Activated T-cell treated with anti-CD3 and anti-CD28 coated beads for 4 hours (primary cell): ENCODE measurements at places on chromosomes 5 and 9.

GRCh38 chr5:68332080-68332451 is 116.5 kb downstream of the PIK3R1 start:
- DNase-seq, result no peak

- no peak for DNase-seq
Observed at GRCh38 chr5:148820461-148821395, 5.7 kb upstream of the ADRB2 start.

- DNase-seq, result no peak
Observed at GRCh38 chr5:155761502-155761901, 565.5 kb upstream of the SGCD start.

- DNase-seq, result no peak
Observed at GRCh38 chr9:93306579-93307091, 122.7 kb downstream of the WNK2 start.

GRCh38 chr5:165477546-165477945 is 1972.1 kb downstream of the MAT2B start:
- no peak for DNase-seq

DNA sequence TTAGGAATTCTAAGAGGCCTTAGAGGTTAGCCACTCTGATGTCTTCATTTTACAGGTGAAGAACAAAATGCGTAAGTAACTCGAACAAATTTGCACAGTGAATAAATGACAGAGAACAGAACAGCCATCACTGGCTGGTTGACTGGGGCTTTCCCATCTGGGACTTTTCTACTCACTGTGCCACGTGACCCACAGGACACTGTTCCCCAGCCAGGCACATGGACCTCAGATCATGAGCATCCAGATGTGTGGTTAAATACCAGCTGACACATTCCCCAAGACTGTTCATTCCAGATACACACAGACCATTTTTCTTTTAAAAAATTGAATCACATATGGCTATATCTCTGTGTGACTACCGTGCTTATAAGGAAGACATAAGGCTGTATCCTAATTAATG is 25.8 kb upstream of the MED10 start:
- DNase-seq, result no peak

DNA sequence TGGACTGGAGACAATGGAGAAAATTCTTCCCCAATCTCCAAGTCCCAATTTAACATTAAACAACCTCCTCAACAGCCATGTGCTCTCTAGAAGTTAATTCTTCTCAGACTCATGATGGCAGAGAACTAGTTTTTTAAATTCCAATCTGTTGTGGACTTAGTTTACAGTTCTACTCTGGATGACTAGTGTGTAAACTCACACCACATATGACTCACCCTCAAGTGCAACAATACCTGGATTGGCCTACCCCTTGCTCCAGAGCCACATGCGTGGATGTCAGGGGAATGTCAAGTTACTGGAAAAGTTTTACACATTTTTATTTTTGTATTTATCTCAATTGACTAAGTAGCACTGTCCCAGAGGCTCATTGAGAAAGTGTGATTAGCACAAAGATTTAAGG is 136.0 kb upstream of the EFNA5 start:
- no peak for DNase-seq

DNA sequence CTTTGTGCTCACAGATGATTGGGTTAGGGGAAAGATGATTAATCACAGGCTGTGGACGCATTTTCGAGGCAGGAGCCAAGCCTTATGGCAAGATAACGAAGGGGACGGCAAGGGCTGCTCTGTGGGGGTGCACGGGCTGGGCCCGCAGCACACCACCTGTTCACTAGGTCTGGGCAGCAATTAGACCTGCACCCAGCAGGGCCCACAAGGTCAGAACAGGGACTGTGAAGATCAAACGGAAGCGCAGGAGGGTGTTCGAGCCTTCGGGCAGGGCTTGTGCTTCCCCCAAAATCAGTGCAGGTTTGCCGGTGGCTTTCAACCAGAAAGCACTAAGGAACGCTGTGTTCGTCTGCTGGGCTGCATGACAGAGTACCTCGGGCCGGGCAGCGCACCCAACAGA is 73.7 kb downstream of the UBE2QL1 start:
- no peak for DNase-seq

DNA sequence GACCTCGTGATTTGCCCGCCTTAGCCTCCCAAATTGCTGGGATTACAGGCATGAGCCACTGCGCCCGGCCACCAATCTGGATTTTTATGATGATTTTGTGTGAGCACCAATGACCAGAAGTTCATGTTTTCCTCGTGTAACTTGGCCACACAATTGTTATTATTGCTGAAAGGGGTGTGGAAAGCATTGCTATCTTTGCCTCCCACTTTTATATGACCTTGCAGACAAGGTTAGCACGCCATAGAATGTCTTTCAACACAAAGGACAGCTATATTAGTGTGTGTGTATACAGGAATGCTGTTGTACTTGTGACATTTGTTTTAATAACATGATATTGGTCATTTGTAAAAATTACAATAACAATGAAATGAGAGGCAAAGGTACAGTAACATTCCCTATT is 155.0 kb upstream of the ERCC6L2 start:
- no peak for DNase-seq

DNA sequence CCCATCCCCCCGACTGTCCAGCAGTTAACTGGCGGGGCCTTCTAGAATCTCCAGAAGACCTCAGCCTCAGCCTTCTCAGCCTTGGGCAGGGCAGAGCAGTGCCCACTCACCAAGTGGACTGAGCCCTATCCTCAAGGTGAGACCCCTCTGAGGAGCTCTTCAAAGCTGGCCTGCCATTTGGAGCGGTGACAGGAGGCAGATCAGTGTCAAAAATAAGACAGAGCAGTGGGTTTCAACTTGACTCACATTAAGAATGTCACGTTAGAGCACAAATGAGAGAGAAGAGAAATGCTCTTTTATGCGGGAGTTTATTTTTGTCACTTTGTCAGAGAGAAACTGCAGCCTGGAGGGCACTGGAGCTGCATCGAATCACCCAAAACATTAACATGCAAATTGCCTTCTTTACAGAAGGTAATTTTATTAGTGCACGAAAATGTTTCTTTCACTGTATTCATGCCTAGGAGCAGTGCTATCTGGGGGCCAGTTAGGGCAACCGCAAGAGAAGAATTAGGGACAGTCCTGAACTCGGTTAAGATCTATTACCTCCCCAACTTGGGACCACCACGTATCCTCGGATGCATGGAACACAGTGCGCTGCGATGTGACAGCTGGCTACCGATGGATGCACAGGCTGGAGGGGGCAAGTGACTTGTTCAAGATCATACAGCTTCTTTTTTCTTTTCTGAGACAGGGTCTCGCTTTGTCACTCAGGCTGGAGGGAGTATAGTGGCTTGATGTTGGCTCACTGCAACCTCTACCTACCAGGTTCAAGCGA is 188.5 kb downstream of the DAB2IP start:
- DNase-seq, result no peak

DNA sequence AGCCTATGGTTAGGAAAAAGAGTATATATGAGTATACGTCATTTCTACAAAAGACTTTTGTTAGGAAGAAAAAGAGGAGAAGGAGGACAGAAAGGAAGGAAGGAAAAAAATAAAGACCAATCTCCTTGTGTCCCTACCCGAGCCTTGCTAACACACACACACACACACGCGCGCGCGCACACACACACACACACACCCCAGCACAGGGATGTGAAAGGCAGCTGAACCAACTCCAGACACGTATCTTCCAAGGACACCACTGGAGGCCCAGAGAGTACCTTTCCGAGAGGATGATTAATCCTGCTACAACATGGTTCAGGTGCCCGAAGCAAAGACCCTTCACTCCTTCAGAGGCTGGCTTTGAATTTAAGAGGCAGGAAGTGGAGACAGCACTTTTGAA is 56.9 kb upstream of the GALNT10 start:
- DNase-seq, result no peak

DNA sequence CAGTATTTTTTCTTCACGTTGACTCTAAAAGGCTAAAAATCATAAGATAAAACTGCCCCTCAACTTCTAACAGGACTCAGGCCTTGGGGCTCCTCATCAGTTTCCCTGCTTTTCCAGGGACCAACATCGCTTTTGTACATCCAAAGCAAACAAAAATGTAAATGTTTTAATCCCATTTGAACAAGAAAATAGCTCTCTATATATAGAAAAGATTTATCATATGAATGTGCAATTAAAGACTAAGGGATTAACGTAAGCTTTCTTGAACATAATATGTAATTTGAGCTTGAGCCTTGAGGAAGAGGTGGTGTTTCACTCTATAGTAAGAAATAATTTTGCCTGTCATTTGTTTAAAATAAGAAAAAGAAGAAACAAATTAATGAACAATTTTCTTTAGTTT is 547.2 kb upstream of the ACO1 start:
- DNase-seq, result no peak
